ENCODE measurements at places on chromosomes 12 and 14.

GRCh38 chr12:122399254-122399591 is 23.2 kb downstream of the CLIP1 start:
- no peak for DNase-seq
- peaks cover 2% of the 10 kb centered on the region for H3K36me3 ChIP-seq
- H3K27me3 ChIP-seq = no peaks in the 10 kb centered on the region
- no peak overlapping the region for H3K4me3 ChIP-seq

DNA sequence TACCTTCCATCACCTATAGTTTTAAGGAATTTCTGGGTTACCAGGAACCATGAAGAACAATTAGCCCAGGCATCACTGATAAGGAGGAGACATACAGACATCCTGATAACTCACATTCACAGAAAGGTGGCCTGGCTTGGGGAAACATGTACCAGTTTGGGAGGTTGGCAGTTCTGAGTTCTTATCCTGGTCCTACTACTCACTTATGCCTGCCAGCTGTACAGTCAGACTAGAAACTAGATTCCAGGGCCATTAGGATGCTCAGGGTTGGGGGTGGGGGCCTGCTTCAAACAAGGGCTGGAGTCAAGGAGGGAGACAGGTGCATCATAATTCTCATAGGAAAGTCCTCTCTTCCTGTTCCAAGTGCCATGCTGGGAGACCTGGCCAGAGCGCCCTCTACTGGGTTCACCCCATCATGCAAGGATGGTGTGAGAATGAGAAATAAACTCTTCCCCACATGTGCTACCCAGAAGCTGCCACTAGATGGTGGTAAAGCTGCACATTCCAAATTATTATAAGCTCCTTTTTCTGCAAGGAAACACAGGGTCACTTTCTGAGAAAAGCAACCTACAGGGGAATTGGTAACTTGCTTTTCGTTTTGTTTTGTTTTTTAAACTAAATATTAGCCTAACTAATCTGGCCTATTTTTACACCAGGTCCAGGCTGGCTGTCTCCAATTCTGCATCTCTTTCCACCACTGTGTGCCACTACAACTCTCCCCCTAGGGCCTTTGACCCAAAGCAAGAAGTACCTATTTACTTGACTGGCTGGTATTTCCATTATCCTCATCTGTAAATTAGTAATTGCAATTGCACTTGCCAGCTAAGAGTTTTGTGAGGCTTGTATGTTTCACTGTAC is 14.5 kb downstream of the OAS2 start:
- H3K36me3 ChIP-seq = peaks cover 47% of the 10 kb centered on the region
- no peak overlapping the region for H3K4me3 ChIP-seq
- peak; percentile 66 for DNase-seq
- H3K4me1 ChIP-seq = peaks cover 9% of the 10 kb centered on the region

GRCh38 chr12:58323676-58324075 is 382.3 kb downstream of the ATP23 start:
- DNase-seq = no peak
- H3K4me1 ChIP-seq = no peaks in the 10 kb centered on the region
- H3K36me3 ChIP-seq = no peaks in the 10 kb centered on the region
- H3K27me3 ChIP-seq = peaks cover 2% of the 10 kb centered on the region
- no peak overlapping the region for H3K27ac ChIP-seq
- no peak overlapping the region for H3K4me3 ChIP-seq

- DNase-seq = no peak
- no peaks in the 10 kb centered on the region for H3K36me3 ChIP-seq
- no peaks in the 10 kb centered on the region for H3K27me3 ChIP-seq
- no peaks in the 10 kb centered on the region for H3K4me1 ChIP-seq
- no peak overlapping the region for H3K27ac ChIP-seq
Measured at GRCh38 chr12:77294016-77294415, 228.6 kb upstream of the E2F7 start.

DNA sequence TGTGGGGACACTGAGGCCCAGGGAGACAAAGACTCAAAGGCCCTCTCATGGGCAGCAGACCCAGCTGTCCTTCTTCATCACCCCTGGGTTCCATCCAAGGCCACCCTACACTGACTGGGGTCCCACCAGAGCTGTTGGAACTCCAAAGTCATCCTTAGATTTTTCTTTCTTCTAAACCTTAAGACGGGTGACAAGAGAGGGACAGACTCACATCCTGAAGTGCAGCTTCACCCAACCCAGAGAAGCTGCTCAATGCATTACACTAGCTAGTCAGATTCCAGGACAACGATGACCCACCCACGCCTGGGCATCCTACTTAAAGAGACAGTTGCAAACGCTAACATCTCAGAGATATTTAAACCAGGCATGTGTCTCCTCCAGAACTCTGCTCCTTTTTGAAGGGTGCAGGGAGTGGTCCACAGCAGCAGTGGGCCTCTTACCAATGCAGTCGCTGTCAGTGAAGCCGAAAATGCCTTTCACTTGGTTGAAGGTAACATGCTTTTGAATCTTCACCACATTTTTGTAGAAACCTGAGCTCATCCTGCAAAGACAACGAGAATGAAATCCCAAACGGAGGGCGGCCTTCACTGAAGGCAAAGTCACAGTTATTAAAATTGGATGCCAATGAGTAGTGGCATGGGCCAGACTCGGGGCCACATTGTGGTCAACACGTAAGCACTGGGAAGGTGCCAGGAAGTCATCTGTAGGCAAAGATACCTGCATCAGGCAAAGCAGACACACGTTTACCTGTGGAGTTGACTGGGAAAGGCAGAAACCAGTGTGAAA is 23.4 kb downstream of the SLC25A47 start:
- H3K4me1 ChIP-seq = peaks cover 13% of the 10 kb centered on the region
- peaks cover 28% of the 10 kb centered on the region for H3K36me3 ChIP-seq
- no peaks in the 10 kb centered on the region for H3K27me3 ChIP-seq
- no peak overlapping the region for H3K4me3 ChIP-seq
- no peak overlapping the region for H3K27ac ChIP-seq

- H3K27me3 ChIP-seq = no peaks in the 10 kb centered on the region
- no peak overlapping the region for H3K4me3 ChIP-seq
- H3K4me1 ChIP-seq = no peaks in the 10 kb centered on the region
- H3K36me3 ChIP-seq = peaks cover 37% of the 10 kb centered on the region
- no peak overlapping the region for H3K27ac ChIP-seq
Measured at GRCh38 chr12:48069241-48069640, 36.6 kb downstream of the SENP1 start.

Measured in memory B cell (primary cell).